Endothelial cell of umbilical vein (primary cell): ENCODE measurements at places on chromosomes 5 and 9. TPM values are rescaled to one million over a fixed set of nuclear protein-coding genes. Genes with fewer than 3 reads are reported as not detected.

The ALDH1B1 gene
- 20.5 and 21.7 TPM in 2 replicates for total RNA-seq

The RNF180 gene
- total RNA-seq, result 3.4 and 5.6 TPM in 2 replicates

The FGF18 gene
- 0.27 TPM in 1 of 2 replicates, not detected in the other for total RNA-seq

GRCh38 chr5:73948720-73949119 is 322.7 kb downstream of the ARHGEF28 start:
- no peak for DNase-seq
- no peak overlapping the region for H3K4me3 ChIP-seq
- H3K27ac ChIP-seq, result no peak overlapping the region
- H3K27me3 ChIP-seq, result peaks cover 1% of the 10 kb centered on the region
- no peaks in the 10 kb centered on the region for H3K4me1 ChIP-seq

DNA sequence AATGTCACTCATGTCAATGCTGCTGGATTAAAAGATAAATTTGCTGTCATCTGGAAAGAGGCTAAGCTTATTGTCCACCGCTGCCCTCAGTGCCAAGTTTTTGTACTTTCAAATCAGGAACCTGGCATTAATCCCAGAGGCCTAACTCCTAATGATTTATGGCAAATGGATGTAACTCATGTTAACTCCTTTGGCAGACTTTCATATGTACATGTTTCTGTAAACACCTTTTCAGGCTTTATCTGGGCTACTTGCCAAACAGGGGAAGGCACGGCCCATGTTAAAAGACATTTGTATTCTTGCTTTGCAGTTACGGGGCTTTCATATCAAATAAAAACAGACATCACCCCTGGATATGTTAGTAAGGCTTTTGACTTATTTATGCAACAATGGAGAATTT is 608.0 kb upstream of the ACO1 start:
- H3K36me3 ChIP-seq, result no peaks in the 10 kb centered on the region
- H3K4me1 ChIP-seq, result no peaks in the 10 kb centered on the region
- no peak overlapping the region for H3K4me3 ChIP-seq

DNA sequence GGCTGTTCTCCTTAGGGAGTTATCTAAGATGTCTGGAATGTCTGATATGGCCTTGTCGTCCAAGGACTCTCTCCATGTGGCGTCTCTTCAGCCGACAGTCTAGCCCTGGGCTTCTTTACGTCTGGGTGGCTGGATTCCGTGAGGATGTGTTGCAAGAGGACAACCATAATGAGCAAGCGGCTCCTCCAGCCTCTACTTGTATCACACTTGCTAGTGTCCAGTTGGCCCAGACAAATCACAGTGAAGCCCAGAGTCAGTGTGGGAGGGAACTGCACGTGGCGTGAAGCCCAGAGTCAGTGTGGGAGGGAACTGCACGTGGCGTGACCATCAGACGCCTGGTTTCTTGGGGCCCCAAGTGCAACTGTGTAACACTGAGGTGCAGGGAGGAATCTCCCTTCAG is 61.1 kb downstream of the COL23A1 start:
- no peak overlapping the region for H3K4me3 ChIP-seq
- H3K27ac ChIP-seq, result no peak overlapping the region
- no peaks in the 10 kb centered on the region for H3K27me3 ChIP-seq
- H3K4me1 ChIP-seq, result no peaks in the 10 kb centered on the region

DNA sequence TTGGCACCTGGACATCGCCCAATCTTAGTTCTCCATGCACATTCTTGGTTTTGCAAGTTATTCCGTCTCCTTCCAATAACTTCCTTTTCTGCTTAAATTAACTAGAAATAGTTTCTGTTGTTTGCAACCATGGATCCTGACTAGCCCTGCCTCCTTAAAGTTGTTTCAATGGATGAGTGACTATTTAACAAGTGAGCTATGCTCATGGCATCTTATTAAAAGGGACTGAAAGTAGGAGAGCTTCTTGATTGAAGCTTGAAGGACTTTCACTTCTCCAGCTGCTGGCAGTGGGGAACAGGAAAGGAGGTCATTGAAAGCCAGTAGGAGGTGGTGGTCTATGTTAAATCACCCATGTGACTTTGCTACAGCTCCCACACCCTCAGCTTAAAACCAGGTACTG is 466.8 kb downstream of the ARHGEF28 start:
- DNase-seq, result no peak
- H3K4me1 ChIP-seq, result peaks cover 3% of the 10 kb centered on the region
- peaks cover 3% of the 10 kb centered on the region for H3K27me3 ChIP-seq
- no peaks in the 10 kb centered on the region for H3K36me3 ChIP-seq

DNA sequence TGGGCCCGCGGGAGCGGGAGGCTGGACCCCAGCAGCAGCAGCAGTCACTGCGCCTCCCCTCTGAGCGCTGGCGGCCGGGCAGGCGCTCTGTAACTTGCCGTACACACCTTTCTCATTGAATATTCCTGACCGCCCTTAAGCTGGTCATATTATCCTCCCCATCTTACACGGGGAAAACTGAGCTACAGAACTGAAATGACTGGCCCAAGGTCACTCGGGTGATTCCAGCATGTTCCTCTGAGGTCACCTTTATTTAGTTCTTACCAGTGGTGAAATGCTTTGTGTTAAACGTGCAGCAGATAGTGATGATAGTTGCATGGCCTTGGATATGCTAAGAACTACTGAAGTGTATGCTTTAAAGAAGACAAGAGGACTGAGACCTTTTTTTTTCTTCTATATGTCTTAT is 607 bp downstream of the UQCRQ start:
- peak overlapping the region; percentile 78 for H3K27ac ChIP-seq
- peaks cover 12% of the 10 kb centered on the region for H3K4me1 ChIP-seq
- no peaks in the 10 kb centered on the region for H3K36me3 ChIP-seq
- DNase-seq, result no peak
- H3K27me3 ChIP-seq, result no peaks in the 10 kb centered on the region

- DNase-seq, result no peak
- no peak overlapping the region for H3K27ac ChIP-seq
These were observed 387.7 kb upstream of the CLINT1 start for GRCh38 chr5:158246661-158247060.

GRCh38 chr5:43065948-43066798 is 26.1 kb upstream of the ANXA2R start:
- peak overlapping the region; percentile 76 for H3K4me3 ChIP-seq
- peak; percentile 76 for DNase-seq
- H3K36me3 ChIP-seq, result peaks cover 7% of the 10 kb centered on the region
- H3K4me1 ChIP-seq, result peaks cover 24% of the 10 kb centered on the region
- peak overlapping the region; percentile 86 for H3K27ac ChIP-seq

DNA sequence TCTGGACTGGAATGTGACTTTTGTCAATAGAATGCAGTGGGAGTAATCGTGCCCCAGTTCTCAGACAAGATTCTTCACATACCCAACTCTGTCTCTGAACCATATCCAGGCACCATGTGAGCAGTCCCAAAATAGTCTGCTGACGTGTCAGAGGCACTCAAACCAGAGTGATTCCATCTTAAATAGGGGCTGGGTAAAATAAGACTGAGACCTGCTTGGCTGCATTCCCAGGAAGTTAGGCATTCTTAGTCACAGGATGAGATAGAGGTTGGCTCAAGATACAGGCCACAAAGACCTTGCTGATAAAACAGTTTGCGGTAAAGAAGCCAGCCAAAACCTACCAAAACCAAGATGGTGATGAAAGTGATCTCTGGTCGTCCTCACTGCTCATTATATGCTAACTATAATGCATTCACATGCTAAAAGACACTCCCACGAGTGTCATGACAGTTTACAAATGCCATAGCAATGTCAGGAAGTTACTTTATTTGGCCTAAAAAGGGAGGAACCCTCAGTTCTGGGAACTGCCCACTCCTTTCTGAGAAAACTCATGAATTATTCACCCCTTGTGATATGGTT is 16.9 kb upstream of the PLCXD3 start:
- no peaks in the 10 kb centered on the region for H3K36me3 ChIP-seq
- H3K27ac ChIP-seq, result no peak overlapping the region
- DNase-seq, result peak; percentile 7
- no peaks in the 10 kb centered on the region for H3K4me1 ChIP-seq
- H3K27me3 ChIP-seq, result no peaks in the 10 kb centered on the region
